Activated naive CD8-positive, alpha-beta T cell treated with anti-CD3 and anti-CD28 coated beads, Interleukin-2, amount 10 ng/mL, durations not matched to agents 7 days and 5 days (primary cell): ENCODE measurements at places on chromosomes 6 and 20. TPM values are rescaled to one million over a fixed set of nuclear protein-coding genes. Genes with fewer than 3 reads are reported as not detected.

- no peak for DNase-seq
These were observed 202.3 kb downstream of the ERMARD start for GRCh38 chr6:169953686-169954085.

GRCh38 chr20:35833241-35833640 lies 61.4 kb downstream of the PHF20 start:
- DNase-seq: no peak

CPXM1 gene
- total RNA-seq: 0.31 TPM

DNA sequence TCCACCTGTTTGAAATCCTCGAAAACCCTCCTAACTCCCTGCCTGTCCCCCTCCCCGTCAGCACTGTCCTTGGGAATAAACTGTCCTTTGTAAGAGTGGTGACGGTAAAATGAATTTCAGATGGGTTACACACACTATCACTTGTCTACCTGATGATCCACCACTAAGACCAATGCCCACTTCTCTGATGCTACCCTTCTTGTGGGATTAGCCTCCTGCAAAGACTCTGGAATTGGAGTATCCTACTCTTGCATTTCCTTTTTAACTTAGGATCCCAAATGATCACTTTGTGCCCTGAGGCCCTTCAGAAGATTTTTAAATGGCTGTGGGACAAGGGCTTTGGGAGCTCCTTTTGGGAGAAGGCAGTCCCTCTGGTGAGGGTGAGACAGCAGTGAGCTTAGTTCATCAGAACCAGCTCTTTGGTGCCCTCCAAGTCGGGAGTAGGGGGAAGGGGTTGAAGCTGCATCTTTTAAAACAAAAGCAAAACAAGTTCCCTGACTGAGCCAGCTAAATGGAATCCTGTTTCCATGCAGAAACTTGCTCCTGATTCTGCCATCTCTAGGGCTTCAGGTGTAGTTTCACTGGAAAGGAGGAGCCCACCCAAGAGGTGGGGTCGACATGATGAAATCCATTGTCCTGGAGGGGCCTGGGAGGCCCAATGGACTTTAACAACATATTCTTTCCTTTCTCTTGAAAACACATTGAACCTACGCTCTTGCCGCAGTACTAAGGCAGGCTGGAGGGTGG lies 86.5 kb downstream of the ASXL1 start:
- no peak for DNase-seq

GGT7 gene
- 19.8 TPM for total RNA-seq

- peak; percentile 89 for DNase-seq
These were observed 160.1 kb downstream of the ZMYND8 start for GRCh38 chr20:47196091-47197081.

DNA sequence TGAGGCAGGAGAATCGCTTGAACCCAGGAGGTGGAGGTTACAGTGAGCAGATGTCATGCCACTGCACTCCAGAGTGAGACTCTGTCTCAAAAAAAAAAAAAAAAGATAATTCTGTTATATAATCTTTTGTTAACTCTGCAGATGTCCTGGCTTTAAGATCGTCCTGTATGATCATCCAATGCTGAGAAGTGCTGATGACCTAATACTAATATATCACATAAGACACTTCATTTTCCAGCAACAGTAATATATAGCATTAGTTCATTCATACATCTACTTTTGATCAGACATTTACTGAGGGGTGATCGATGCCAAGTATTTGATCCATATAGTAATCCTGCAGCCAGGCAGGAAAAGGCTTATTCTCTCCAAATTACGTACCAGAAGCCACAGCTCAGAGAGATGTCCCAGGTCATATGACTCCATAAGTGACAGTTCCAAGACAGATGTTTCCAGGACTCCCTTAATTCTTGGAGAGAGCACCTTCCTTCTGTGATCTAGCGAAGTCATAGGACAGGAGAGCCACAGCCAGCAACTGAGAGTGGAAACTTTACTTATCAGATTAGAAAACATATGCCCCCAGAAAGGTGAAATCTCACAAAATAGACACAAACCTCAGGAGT lies 60.7 kb downstream of the SHLD1 start:
- no peak for DNase-seq

DNA sequence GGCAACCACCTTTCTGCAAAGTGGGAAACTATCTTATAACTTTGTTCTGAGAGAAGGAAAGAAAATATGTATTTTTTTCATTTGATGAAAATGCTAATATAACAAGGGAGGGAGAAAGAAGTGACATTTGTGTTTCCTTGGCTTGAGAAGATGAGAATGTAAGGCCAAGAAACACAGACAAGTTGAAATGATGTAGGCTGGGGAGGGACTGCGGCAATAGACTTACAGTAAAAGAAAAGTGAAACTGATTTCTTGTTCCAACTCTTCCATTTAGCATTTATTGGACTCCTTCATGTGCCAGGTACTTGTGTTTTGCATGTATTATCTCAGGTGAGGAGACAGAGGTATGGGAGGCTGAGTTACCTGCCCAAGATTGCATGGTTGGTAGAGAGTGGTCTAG lies 130.9 kb downstream of the CARMIL1 start:
- no peak for DNase-seq

GRCh38 chr6:53938810-53939209 lies 144.0 kb downstream of the LRRC1 start:
- no peak for DNase-seq

DTNBP1 gene
- total RNA-seq: 18.3 TPM

GRCh38 chr20:46901638-46902037 lies 7.0 kb downstream of the EYA2 start:
- no peak for DNase-seq

DNA sequence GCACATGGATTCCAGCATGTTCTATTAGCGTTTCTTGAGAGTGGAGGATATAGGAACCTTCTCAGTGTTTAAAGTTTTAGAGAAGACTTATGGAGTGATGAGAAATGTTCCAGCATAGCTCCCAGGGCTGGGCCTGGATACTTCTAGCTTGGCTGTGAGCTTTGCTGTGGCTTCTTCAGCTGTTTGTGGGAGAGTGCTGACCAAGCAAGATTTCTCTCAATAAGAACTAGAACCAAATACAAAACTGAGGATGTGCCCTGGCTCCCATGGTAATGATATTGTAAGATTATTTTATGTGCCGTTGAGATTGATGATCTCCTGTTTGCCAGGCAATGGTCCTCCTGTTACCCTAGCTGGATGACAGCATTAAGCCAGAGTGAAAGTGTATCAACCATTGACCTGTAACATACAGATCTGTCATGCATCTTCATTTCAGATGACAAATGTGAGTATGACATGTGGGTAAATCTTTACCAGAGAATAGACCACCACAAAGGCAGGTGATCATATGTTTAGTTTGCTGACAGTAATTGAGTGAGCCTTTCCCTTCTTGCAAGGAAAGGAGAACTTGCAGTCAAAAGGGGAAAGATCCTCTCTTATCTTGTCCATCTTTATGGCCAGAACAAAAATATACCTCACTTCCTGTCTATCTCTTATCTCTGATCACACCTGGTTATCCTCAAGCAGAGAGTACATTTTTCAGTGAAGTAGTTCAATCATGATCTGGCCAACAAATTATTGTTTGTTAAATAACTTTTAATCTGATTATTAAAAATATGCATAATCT lies 180.1 kb downstream of the SLC24A3 start:
- DNase-seq: no peak

DNA sequence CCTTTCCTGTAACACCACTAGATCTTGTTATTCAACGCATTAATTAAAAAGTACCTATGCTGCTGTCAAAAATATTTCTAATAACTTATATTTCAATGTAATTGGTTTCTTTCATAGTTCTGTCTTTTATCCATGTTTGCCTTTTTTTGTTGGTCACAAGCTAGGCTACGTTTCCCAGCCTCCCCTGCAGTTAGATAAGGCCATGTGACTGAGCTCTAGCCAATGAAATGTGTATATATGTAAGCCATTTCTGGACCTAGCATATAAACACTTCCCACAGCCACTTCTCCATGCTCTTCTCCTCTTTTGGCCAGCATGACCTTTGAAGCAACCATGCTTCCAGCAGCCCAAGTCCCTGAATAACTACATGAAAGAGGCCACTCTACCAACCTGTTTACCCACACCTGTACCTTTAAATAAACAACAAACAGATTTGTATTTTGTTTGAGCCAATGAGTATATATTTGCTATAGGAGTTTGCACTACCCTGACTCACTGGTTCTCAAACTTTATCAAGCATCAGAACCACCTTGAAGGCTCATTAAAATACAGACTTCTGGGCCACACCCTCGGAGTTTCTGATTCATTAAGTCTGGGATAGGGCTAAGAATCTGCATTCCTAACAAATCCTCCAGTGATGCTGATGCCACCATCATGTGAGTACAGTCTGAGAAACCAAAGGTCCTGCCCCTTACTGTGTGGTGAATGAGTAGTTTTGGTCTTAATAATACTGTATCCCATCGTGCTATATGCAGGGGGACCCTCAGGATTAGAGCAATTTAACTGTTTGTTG lies 45.6 kb upstream of the BEND6 start:
- no peak for DNase-seq

DNA sequence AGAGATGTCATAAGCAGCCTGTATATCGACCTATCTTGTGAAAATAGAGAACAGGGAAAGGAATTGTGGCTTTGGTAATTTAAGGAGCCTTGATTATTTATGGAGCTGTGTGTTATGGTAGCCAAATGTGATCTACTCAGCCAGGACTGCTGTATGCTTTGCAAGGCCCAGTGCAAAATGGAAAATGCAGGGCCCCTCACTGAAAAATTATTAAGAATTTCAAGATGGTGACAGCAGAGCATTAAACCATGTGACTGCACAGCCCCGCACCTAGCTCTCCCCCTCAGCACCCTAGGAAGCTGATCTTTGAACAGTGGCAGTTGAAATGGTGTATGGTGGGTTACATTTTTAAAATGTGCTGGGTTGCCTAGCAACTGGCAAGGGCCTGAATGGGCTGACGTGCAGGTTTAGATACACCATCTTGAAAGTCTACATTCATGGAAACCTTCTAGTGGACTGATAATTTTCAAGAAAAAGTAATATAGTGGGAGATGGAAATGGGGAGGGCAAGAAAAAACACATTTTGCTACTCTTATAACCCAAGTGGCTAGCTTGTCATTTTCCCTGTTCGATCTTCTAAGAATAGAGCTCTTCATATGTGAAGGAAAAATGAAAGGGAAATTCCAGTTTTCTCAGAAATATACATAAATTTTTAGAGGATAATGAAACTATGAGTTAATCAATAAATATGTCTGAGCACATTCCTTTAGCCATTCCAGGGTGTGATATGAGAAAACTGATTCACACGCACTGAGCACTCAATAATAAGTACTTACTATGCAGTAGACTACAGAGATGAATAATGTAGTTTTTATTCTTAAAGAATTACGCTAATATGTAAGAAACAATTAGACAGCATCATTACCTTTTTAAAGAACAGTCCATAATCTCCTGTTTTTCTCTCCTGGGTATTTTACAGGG lies 208.0 kb downstream of the ARHGAP18 start:
- DNase-seq: no peak

GRCh38 chr6:15267221-15267620 lies 21.4 kb downstream of the JARID2 start:
- no peak for DNase-seq

DNA sequence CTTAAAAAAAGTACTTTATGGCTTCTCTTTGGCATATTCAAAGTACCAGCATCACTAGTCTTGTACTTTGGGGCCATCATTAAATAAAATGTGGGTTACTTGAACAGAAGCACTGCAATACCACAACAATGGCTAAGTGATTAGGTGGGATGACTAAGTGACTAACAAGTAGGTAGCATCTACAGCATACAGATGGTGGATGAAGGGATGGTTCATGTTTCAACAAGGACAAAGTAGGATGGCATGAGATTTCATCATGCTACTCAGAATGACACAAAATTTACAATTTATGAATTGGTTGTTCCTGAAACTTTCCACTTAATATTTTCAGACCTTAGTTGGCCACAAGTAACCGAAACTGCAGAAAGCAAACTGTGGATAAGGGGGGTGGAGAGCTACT lies 7.7 kb downstream of the MPC1 start:
- DNase-seq: no peak

RIPPLY2 gene
- total RNA-seq: not detected

DNA sequence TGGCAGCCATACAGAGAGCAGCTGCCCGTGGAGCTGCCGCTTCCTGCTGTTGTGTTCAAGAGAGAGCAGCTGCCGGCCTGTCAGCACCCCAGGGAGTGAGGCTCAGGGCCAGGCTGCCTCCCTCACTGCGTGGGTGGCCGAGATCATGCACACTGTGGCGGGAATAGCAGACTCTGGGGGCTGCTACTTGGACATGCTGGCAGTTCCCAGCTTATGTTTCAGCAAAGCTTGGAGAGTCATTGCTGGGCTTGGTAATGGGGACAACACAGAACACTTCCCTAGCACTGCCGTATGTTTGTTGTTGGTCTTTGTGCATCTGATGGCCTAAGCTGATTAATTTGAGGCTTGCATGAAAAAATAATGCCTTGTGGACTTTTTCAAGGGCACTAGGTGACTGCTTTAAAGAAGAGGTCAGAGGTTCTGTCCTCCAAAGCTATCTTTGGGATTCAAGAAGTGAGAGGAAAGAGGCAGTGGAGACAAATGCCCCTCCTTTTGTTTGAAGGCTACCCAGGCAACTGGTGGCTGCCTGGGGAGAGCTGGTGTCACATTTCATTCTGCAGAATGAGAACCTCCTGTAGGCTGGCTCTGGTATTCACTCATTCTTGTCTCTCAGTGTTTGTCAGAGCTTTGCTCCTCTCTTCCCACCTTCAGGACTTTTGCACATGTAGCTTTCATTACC lies 18.8 kb downstream of the MRAP2 start:
- DNase-seq: no peak

GRCh38 chr20:3865152-3865886 lies 18.7 kb downstream of the MAVS start:
- no peak for DNase-seq

- DNase-seq: no peak
These were observed 92.8 kb upstream of the EEF1E1 start for GRCh38 chr6:8195040-8195713.

TSBP1 gene
- not detected for total RNA-seq

DNA sequence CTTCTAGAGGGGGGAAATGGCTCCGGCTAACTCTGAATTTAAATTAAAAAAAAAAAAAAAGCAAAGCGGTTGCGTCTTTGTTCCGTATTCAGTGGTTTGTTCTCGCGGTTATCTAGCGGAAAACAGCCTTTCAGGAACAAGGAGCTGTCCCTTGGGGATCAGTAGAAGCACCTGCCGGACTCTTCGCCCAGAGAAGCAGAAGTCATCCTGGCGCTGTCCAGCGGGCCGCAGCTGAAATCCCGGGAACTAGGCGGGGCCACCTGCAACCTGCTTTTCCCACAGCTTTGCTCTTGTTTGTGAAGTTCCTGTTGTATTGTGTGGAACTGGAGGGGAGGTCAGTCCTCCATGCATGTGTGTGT lies 43.9 kb upstream of the GJE1 start:
- DNase-seq: no peak

FERMT1 gene
- not detected for total RNA-seq

DNA sequence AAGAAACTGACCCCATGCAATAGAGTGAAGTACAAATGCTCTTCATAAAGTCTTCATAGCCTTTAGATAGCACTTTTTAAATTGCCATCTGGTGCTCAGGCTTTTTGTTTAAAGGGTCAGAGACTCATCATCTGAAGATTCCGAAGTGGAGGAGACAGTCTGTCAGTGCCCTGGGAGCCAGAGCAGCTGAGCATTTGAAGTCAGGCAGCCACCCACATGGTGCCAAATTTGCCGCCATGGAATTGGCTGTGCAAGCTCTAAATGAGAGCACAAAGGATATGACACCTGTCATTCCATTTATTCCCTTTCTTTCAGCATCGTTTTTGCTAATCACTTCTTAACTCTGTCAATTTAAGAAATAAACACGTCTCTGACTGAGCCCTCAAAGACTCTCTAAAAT lies 32.8 kb upstream of the CEP162 start:
- no peak for DNase-seq

- no peak for DNase-seq
These were observed 107.7 kb upstream of the FOXA2 start for GRCh38 chr20:22692119-22692475.
